ENCODE measurements at places on chromosomes 3 and 15.

- peak; percentile 18 for DNase-seq
Measured at GRCh38 chr3:130341882-130342281, 3.6 kb upstream of the COL6A5 start.

DNA sequence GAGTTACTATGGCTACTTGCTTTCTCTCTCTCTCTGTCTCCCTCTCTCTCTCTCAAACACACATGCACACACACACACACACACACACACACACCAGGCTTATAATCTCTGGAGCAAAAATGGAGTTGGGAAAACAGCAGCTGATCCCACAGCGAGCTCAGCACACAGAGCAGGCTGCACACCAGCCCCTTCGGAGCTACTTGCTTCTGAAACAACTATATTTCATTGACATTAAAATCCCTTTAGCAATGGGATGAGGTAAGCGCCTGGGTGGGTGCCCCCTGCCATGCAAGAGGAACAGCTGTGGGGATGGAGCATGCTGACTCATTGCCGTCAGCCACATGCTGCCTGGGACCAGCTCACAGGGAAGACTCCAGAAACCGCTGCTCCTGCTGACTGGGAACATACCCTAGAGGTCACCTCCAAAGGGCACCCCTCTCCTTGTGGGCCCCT is 45.7 kb downstream of the B3GNT5 start:
- DNase-seq, result no peak

DNA sequence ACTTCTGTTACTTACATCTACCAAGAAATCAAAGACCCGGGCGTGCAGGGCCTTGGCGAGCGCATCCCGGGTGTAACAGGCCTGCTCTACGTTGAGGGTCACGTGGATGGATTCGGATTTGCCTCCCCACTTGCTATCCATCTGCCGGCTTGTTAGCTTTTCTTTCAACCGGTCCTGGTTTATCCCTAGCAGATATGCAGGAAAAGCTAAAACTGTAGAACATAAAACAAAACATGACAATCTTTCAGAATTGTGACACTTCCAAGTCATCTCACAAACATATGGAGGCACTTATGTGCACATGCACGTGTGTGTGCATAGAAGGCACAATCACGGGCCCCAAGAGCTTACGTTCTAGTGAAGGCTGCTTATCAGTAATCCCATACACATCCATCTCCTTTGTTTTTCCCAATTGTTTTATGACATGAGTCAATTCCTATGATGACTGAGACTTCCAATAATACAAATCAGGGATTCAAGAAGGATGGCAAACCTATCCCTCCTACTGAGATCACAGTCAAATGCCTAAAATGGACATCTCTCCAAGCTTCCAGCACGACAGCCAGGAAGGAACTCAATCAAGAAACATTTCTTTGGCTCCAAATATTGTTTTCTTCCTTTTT is 11.3 kb downstream of the LDHAL6B start:
- no peak for DNase-seq

DNA sequence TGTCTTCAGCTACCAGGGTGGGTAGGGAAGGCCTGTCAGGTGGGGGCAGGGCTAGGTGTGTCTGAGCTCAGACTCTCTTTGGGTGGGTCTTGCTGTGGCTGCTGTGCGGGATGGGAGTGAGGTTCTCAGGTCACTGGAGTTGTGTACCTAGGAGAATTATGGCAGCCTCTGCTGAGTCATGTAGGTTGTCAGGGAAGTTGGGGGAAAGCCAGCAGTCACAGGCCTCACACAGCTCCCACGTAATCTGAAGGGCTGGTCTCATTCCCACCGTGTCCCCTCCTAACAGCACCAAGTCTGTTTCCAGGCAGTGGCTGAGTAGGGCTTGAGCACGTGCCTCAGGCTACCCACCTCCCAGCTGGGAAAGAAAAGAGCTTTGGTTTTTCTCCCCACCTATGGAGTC is 67.0 kb downstream of the CHCHD4 start:
- no peak for DNase-seq

DNA sequence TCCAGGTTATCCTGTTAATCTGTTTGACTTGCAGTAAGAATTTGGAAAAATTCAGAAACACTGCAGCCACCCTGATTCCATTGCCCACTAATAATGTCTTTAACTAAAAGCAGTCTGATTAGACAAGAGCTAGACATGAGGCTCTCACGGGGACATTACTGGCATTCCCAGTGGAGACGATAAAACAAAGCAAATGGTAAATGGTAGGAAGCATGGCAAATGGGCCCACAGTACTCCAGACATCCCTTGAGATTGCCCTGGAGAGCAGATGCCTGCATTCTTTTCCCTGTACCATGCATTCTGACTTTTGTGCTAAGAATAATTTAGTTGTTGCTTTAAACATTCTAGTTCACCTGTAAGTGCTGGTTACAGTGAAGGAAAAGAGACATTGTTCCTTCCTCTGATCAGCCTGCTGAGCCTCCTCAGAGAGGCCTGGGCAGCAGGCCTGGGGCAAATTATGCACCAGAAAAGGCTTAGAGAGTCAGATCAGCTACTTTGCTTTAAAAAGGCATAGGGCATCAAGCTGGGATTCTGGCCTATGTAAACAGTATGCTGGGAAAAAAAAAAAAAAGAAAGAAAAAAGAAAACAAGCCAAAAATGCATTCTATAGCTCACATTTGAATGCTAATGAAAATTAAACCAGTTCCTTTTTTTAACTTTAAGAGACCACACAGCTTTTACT is 204.6 kb downstream of the GABRG3 start:
- no peak for DNase-seq

- DNase-seq, result no peak
Measured at GRCh38 chr15:65050270-65050669, 5.1 kb downstream of the SLC51B start.

GRCh38 chr3:182892226-182892625 is 88.1 kb downstream of the DCUN1D1 start:
- no peak for DNase-seq

- DNase-seq, result no peak
Measured at GRCh38 chr3:62242831-62243509, 130.4 kb downstream of the FEZF2 start.

GRCh38 chr3:105826778-105827634 is 41.8 kb downstream of the CBLB start:
- DNase-seq, result peak; percentile 69

GRCh38 chr3:122076491-122077292 is 21.5 kb downstream of the CD86 start:
- peak; percentile 56 for DNase-seq
